T-cell (primary cell): ENCODE measurements at places on chromosomes 1 and 21.

DNA sequence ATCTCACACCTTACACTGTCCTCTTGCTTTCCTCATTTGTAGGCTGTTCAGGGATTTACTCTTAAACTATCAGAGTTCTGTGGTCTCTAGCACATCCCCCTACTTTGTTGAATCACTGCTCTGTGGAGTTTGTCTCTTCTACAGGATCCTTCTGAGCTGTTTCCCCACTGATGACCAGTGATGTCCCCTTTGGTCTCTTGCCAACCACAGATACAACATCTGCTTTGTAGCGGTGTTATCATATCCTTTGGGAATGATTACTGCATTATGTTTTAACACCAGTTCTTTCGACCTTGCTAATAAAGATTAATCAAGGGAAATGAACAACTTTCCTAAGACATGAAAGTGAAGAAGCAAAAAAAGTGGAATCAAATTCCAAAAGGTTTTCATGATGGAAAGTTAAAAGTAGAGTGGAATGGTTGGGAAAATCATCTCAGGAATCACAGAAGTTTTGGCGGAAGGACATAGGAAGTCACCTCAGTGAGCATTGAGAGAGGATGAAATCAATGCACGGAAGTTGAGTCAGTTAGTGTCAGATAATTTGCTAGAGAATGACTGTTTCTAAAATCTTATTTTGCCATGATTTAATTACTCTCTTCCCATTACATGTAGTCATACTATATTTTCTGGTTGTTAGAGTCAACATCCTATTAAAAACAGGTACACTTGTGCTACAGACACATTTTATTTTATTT lies 11.2 kb downstream of the OR10K2 start:
- no peak for DNase-seq

DNA sequence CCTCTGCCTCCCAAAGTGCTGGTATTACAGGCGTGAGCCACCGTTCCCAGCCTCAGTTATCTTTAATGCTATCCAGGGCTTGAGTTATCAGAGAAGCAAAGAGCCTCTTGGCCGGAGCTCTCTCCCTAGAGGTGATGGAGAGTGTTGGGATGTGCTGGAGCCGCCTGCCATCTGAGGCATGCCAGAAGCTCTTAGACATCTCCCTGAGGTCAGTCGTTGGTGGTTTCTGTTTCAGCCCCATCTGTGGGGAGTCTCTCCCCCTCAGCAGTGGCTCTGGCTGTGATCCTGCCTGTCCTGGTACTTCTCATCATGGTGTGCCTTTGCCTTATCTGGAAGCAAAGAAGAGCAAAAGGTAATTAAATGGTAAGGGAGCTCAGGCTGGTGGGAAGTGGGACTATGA lies 11.6 kb upstream of the ZNF691 start:
- DNase-seq, result no peak

- DNase-seq, result no peak
Observed at GRCh38 chr1:30741239-30741894, 16.2 kb downstream of the LAPTM5 start.

DNA sequence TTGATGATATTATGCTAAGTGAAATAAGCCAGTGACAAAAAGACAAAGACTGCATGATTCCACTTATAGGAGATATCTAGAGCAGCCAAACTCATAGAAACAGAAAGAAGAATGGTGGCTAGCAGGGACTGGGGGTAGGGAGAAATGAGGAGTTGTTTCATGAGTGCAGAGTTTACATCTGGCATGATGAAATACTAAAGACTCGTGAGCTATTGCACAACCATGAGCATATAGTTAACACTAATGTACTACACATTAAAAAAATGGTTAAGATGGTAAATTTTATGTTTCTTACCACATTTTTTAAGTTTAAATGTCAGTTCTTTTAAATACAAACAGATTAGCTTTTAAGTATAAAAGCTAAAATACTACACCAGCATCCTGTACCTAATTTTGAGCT lies 57.8 kb downstream of the ESRRG start:
- no peak for DNase-seq

- DNase-seq, result no peak
Observed at GRCh38 chr1:52007215-52008002, 16.9 kb upstream of the RAB3B start.

- no peak for DNase-seq
Observed at GRCh38 chr1:12548973-12549459, 69.0 kb downstream of the DHRS3 start.

- no peak for DNase-seq
Observed at GRCh38 chr1:228297822-228298221, 90.0 kb downstream of the OBSCN start.

GRCh38 chr1:228271701-228272251 lies 63.9 kb downstream of the OBSCN start:
- DNase-seq, result no peak

DNA sequence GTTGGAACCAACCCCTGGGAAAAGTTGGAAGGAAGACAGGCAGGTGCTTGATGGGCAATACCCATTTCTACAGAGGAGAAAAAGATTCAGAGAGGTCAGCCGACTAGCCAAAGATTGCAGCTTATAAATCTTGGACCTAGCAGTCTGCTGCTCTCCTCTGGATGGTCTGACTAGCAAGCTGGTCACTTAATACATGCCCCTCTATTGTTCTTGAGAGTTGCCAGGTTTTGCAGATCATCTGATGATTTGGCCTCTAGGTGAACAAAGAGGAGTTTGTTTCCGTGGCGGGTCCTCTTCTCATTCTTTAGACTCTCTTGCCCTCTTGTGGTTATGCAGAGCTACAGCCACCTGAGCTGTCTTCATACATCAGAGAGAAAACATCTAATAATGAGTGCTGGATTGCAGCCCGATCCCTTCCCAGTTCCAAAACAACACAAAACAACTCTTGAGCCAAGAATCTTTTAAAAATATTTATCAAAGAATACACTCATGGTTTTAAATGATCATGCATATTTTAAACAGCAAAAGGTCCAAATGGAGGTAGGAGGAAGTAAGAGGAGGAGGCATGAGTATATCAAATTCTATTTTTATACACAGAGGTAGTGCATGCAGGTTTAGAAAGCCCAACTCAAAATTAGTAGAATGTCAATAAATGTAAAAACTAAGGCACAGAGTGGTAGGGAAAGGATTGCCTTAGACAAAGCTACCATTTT lies 115.7 kb downstream of the SLC30A10 start:
- DNase-seq, result no peak
